ENCODE measurements at places on chromosomes 16 and 17. TPM values are rescaled to one million over a fixed set of nuclear protein-coding genes. Genes with fewer than 3 reads are reported as not detected.

DNA sequence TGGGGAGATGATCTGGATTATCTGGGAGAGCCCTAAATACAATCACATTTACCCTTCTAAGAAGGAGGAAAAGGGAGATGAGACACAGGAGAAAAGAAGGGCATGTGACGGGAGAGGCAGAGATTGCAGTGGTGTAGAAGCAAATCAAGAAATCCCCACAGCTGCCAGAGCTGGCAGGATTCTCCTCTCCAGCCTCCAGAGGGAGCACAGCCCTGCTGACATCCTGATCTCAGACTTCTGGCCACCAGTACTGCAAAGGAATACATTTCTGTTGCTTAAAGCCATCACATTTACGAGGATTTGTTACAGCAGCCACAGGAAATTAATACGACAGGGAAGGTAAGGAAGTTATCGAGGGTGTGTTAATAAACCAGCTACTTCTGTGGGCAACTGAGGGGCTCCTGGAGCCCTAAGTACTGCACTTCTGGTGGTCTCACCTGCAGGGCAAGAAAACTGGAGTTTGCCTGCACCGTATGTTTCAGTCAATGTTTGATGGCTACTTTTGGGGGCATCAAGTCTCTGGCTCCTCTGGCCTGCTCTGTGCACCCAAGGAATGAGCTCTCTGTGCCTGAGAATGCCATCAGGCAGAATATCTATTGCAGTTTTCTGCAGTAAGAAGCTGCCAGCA is 22.9 kb upstream of the CDH13 start:
- no peak overlapping the region for H3K27ac ChIP-seq
- no peaks in the 10 kb centered on the region for H3K4me1 ChIP-seq
- H3K36me3 ChIP-seq = no peaks in the 10 kb centered on the region
- H3K27me3 ChIP-seq = no peaks in the 10 kb centered on the region

GRCh38 chr17:57985675-57985974 is 2.4 kb downstream of the VEZF1 start:
- DNase-seq = no peak
- no peak overlapping the region for H3K27ac ChIP-seq
- peaks cover 27% of the 10 kb centered on the region for H3K36me3 ChIP-seq
- H3K27me3 ChIP-seq = no peaks in the 10 kb centered on the region

Gene LPO
- not detected for total RNA-seq

- no peak overlapping the region for H3K27ac ChIP-seq
- H3K4me1 ChIP-seq = no peaks in the 10 kb centered on the region
- no peak overlapping the region for H3K4me3 ChIP-seq
- peak; percentile 22 for DNase-seq
- H3K27me3 ChIP-seq = no peaks in the 10 kb centered on the region
Observed at GRCh38 chr17:5545051-5545987, 39.0 kb downstream of the NLRP1 start.

DNA sequence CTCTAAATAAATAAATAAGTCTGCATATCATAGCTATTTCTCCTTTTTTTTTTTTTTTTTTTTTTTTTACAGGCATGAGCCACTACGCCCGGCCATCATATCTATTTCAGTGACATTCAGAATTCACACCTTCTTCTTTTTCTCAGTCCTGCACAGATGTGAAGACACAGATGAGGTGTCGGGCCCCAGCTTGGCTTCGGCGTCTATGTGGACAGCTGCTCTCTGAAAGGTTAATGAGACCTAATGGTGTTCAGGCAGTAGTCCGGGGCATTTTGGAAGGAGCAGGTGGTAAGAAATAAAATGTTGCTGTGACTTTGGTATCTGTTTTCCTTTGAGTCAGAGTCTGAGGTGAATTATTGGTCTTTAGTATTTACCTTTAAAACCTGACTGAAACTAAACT is 23.6 kb downstream of the TANGO6 start:
- no peak overlapping the region for H3K4me3 ChIP-seq
- H3K27ac ChIP-seq = no peak overlapping the region
- H3K4me1 ChIP-seq = no peaks in the 10 kb centered on the region

DNA sequence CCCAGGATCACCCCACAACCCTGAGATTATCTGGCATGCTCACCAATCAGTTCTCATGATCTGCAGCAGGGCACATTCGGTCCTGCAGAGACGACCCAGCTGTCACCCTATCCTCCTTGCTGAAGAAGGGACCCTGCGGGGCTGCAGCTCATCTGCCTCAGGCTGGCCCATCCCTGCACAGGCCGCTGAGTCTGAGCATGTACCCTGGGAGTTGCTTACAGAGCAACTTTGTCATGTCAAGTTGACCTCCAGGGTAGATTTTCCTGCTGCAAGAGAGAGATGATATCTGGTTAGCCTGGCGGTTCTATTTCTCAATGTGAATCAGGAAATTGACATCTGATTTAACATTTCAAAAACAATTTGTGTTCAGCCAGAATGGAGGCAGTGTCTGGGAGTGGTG is 36.0 kb upstream of the ADCY9 start:
- no peak overlapping the region for H3K27ac ChIP-seq
- H3K4me3 ChIP-seq = no peak overlapping the region
- no peaks in the 10 kb centered on the region for H3K36me3 ChIP-seq
- no peak for DNase-seq
- peaks cover 3% of the 10 kb centered on the region for H3K27me3 ChIP-seq
- H3K4me1 ChIP-seq = no peaks in the 10 kb centered on the region

- peaks cover 59% of the 10 kb centered on the region for H3K4me1 ChIP-seq
- H3K27ac ChIP-seq = peak overlapping the region; percentile 98
- H3K36me3 ChIP-seq = peaks cover 3% of the 10 kb centered on the region
- DNase-seq = peak; percentile 94
Observed at GRCh38 chr16:22192261-22193062, 13.6 kb upstream of the EEF2K start.

Gene DNAAF1
- not detected for total RNA-seq

DNA sequence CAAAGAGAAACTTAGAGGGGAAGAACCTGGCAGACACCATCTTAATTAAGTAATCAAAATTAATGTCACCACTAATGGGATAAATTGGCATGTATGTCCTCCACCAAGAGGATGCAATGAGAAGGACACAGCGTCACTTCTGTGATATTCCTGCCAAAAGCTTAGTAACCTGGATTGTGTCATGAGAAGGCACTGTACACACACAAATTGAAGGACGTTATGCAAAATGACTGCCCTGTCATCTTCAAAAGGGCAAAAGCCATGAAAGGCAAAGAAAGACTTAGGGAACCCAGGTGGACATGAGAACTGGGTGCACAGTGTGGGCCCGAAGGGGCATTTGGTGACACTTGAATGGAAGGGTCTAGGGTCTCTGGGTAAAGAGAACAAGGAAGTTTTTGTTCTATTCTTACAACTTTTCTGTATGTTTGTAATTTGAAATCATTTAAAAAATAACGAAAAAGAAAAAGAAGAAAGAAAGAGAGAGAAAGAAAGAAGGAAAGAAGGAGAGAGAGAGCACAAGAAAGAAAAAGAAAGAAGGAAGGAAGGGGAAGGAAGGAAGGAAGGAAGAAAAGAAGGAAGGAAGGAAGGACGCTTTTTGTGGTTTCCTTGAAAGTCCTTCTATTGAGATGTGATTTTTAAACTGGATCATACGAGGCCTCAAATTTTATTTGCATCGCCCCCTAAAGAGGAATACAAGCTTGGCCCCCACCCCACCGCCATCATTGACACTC is 4.0 kb upstream of the APOH start:
- H3K36me3 ChIP-seq = no peaks in the 10 kb centered on the region
- no peak overlapping the region for H3K4me3 ChIP-seq
- H3K4me1 ChIP-seq = no peaks in the 10 kb centered on the region
- no peak overlapping the region for H3K27ac ChIP-seq
- no peak for DNase-seq

Gene PRDM7
- not detected for total RNA-seq

- H3K4me1 ChIP-seq = no peaks in the 10 kb centered on the region
- no peak for DNase-seq
- no peaks in the 10 kb centered on the region for H3K27me3 ChIP-seq
- no peak overlapping the region for H3K4me3 ChIP-seq
- no peaks in the 10 kb centered on the region for H3K36me3 ChIP-seq
Observed at GRCh38 chr17:50064253-50065001, 8.5 kb downstream of the ITGA3 start.

Gene FBXL16
- total RNA-seq = 7.5 TPM

Gene KRTAP4-4
- total RNA-seq = not detected

- H3K4me3 ChIP-seq = no peak overlapping the region
- H3K36me3 ChIP-seq = peaks cover 11% of the 10 kb centered on the region
- H3K27me3 ChIP-seq = peaks cover 3% of the 10 kb centered on the region
- DNase-seq = no peak
Observed at GRCh38 chr16:1326391-1326790, 7.1 kb upstream of the BAIAP3 start.

Gene RFWD3
- total RNA-seq = 162 TPM

Gene TBX2
- total RNA-seq = not detected

Gene MT3
- not detected for total RNA-seq

Gene HSD3B7
- total RNA-seq = 9.7 TPM

GRCh38 chr17:17792551-17793377 is 44.0 kb downstream of the SREBF1 start:
- H3K27me3 ChIP-seq = no peaks in the 10 kb centered on the region
- peaks cover 2% of the 10 kb centered on the region for H3K36me3 ChIP-seq
- peaks cover 21% of the 10 kb centered on the region for H3K4me1 ChIP-seq
- peak overlapping the region; percentile 73 for H3K27ac ChIP-seq

- no peaks in the 10 kb centered on the region for H3K36me3 ChIP-seq
- H3K27me3 ChIP-seq = no peaks in the 10 kb centered on the region
- no peak for DNase-seq
- H3K4me3 ChIP-seq = no peak overlapping the region
Observed at GRCh38 chr17:69651921-69652320, 237.4 kb downstream of the MAP2K6 start.

Gene GPT2
- 21.4 TPM for total RNA-seq
